ENCODE measurements at places on chromosomes 2 and 18.

DNA sequence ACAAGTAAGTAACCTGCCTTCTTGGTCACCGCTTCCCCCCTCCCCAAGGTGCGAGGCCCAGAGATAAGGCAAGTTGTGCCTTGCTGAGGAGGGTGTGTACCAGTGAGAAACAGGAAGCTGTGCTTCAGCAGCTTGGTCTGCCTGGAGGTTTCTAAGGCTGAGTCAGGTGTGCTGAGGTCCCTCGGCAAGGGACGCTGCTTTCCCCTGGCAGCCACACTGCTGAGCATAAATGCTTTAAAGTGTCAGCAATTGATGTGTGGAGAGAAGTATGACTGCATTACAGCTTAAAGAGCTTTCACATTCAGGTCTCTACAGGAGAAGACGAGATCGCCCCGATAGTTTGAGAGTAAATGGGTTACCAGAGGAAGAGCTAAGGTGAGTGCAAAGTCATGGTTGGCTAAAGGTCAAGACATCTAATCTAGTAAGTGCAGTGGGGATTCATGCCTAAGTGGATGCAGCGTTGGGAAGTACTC is 86.9 kb downstream of the LIMS1 start:
- DNase-seq: peak; percentile 36

DNA sequence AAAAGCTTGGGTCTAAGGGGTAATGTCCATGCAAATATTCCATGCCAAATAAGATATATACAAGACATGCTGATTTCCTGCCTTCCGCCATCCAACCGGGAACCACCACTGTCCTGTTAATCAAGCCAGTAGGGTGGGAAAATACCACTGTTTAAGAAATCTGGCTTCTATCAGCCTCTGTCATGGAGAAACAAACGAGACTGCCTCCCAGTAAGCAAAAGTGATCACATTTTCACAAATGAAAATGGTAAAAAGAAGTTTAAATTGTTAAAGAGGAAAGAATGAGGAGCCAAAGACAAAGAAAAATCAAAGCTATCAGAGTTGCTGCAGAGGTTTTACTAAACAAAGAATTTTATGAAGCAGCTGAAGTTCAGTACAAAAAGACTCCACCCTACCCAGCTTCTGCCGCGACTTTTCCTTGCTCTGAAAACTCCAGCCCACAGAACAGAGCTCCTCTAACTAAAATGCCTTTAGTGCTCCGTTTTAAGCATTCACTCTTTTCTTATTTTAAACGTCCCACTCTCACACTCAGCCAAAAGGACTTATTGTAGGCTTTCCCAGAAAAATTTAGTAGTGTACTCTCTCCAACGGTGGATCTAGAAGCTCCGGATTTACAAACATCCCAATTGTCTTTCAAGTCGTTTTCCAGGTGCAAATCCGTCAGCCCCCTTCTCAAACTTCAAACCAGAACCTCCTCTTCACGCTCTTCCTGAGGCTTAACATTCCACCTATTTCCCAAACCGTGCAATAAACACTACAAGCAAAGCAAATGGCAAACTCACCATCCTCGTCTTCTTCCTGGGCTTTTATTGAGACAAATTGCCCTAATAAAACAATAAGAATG is 613 bp downstream of the COL5A2 start:
- no peak for DNase-seq

DNA sequence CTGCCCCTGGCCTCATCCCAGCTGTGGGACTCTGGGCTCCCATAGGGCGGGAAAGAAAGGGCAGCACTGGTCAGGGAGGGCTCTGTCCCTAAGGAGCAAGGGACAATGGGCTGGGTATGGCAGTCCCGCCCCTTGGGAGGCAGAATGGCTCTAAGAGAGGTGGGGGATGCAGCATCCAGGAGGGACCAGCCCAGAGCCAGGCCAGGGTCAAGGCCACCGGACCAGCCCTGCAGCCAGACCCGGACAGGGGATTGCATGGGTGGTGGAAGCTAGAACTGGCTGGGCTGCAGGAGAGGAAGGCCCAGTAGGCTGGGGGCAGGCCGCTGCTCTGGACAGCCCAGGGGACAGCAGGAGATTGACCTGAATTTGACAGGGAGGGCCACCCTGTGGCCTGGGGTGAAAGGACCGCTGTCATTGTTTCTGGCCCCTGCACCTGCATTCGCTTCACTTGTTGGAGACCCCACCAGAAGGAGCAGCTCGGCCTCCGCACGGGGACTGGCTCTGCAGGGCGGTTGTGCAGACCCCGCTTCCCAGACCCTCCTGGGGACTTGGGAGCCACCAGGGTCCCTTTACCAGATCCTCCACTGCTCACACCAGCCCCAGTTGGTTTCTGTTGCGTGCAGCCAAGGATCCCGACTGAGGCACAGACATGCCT is 14.6 kb downstream of the RAMP1 start:
- DNase-seq: no peak

- DNase-seq: no peak
Observed at GRCh38 chr2:96859099-96859649, 1.4 kb upstream of the ANKRD39 start.

DNA sequence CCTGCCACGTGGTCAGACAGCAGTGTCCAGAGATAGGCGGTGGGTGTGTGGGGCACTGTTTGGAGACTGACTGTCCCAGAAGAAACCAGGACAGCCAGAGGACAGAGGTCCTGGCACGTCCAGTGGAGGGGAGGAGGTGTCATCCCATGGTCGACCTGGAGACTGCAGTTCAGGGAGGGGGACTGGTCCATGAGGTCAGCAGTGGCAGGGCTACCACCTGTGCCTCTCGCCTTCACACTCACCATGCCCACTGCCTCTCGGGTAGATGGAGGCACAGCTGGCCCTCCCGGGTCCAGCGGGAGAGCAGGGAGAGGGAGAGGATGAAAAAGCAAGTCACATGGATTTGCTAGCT is 53.9 kb downstream of the INHBB start:
- DNase-seq: no peak

DNA sequence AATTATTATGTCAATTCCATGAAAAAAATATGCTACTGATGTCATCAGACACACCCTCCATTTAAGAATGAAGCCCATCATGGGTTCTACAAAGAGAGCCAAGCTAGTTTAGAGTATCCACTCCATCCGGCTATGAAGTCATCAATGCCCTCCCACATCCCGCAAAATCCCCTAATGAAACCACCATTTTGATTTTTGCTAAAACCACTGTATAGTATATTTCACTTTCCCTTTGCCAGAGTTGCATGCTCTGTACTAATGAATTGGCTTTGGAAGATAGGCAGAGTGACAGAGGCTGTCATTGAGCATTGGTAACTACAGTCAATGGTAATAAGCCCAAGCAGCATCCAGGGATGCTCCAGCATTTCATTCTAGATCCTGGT is 118.6 kb downstream of the ANKRD44 start:
- DNase-seq: no peak

- no peak for DNase-seq
Observed at GRCh38 chr2:139156730-139157129, 376.5 kb upstream of the NXPH2 start.

GRCh38 chr2:201366146-201366545 is 9.0 kb upstream of the FLACC1 start:
- no peak for DNase-seq

DNA sequence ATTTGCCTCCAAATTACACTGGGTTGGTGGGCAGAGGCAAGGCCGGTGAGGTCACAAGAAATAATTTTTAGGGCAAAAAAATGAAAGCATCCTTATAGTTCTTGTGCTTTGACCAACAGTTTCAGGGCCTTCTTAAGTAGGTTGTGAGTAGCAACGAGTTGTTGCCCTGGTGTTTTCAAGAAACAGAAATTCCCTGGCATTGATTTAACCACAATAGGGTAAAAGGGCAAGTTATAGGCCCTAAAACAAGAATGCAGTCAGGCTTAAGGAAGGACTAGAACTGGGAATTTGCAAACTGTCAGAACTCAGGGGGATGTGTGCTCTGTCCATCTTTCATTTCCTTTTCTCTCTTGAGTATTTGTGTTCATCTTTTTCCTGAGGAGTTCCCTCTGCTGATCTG is 46.1 kb upstream of the STPG4 start:
- no peak for DNase-seq

DNA sequence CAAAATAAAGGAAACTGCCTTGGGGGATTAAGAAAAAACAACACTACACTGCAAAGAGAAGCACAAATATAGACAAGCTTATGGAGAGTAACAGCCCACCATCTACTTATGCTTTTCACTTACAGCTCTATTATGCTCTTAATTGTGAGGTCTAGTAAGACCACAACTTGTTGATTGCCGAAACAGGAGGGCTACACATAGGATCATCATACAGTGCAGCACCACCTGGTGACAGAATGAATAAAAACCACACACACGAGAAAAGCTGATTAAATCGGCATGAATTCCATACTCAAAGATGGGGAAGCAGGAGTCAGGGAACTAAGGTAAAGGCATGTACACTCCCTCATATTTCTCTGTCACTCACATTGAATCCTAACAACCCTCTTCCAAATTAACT is 259.2 kb downstream of the IKZF2 start:
- no peak for DNase-seq

DNA sequence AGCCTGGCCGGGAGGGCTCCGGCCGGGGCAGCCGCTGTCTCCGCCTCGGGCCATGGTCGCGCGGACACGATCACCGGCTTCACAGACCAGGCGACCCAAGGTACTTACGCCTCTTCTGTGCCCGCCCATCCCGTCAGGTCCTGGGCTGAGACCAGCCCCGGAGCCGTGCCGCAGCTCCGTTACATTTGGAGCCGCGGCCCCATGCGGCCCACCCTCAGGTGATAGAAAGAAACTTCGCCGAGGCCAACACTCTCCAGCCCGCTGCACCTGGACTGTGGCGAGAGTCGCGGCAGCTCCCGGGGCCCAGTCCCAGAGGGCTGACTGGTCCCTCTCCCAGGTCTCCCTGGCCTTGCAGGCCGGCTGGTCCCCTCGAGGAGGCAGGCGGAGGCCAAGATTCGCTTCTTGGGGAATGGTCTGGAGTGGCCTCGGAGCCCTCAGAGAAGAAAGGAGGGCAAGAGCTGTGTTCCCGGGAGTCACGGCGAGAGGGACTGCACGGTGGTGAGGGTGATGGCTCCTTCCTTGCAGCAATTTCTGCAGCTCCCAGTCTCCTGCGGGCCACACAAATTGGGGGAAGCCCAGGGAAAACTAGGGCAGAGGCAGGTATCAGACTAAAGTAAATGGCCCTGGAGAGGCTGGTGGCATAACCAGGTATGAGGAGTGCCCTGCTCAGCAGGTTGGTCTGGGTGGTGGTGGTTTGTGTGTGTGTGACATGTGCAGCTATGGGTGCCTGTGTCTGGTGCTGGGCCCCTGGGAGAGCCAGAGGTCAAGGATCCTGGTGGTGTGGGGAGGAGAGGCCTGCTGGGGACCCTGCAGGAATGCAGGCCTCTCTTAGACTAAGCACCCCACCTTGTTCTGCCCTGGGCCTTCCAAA is 822 bp downstream of the GDF7 start:
- DNase-seq: no peak

DNA sequence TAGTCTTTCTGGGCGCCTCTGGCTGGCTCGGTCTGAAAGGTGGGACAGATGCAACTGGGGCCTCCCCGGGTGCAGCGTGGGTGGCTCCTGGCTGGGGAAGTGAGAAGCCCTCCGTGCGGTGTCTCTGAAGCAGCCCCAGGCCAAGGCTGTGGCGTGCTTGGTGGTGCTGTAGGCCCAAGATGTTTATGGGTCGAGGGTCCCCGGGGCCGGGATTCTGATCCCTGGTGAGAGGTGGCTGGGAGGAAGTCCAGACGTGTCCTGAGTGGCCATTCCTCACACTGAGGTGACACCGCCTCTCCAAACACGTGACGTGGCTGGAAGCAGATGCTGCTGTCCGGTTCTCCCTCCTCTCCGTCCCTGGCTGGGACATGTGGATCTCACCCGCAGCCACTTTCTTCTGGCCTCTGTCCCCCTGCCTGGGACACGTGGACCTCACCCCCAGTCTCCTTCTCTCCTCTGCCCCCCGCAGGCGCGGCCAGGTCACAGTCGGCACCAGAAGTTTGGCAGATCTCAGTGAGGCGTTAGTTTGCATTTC is 12.6 kb downstream of the RTP5 start:
- peak; percentile 48 for DNase-seq

Measured in stimulated activated CD4-positive, alpha-beta T cell treated with anti-CD3 and anti-CD28 coated beads, Interleukin-1b, Interleukin-23, amount 100 ng/mL, for 1 hour (primary cell).